ENCODE measurements at places on chromosomes 12 and 14.

DNA sequence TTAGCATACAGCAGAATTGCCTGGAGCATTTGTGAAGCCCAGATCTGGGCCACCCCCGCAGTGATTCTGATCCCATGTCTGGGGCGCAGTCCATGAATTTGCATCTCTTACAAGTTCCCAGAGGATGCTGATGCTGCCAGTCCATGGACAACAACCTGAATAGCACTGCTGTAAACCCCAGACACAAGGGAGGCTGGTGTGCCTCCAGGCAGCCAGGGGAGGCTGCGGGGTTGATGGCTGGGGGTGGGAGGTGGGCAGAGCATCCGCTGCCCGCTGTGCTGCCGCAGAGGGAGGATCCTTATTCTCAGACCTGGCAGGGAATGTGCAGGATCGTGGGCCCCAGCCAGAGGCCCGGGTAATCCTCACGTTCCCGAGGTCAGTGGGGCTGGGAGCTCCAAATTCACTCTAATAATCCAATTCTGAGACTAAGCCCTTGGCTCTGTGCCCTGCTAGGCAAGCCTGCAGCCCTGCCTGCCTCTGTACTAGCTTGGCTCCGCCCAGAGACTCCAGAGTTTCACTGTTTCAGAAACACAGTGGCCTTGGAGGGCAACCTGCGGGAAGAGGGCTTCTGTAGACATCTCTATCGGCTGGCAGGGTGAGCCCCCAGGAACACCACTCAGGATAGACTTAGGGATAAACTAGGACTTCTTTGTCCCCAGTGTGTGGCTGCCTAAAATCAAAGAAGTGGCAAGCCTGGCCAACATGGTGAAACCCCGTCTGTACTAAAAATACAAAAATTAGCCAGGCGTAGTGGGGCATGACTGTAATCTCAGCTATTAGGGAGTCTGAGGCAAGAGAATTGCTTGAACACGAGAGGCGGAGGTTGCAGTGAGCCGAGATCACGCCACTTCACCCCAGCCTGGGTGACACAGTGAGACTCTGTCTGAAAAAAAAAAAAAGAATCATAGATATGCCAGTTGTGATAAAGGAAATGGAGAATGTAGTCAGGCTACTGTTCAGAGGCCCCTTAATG lies 17.8 kb upstream of the MLEC start:
- no peak for DNase-seq

DNA sequence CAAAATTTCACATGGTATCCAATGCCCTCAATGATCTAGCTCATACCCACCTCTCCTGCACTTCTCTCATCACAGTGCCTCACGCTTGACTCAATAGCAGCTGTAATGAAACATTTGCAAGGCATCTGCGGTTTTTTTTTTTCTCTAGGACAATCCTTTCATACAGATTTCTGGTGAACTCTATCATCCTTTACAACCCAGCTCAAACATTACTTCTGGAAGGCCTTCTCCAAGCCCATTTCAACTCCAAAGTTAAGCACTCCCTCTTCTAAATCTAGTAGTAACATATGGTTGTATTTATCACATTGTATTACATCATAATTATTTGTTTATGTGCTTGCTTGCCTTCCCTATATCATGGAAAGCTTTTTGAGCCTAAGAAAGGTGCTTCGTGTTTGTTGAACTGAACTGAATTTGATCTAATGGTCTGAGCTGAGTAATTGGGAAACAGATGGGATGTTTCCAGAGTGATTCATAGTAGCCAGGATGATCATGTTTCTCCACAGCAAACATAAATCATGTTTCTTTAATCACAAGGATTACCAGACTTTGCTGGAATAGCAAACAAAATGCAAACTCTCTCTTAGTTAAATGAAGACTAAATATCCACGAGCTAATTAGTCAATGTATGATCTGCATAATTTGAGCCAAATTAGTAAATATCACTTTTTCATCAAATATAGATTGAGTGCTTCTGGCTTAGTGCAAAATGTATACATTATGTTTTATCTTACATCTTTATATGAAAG lies 14.3 kb downstream of the CFL2 start:
- DNase-seq = no peak

GRCh38 chr12:94889445-94890210 lies 113.9 kb downstream of the NDUFA12 start:
- DNase-seq = no peak

DNA sequence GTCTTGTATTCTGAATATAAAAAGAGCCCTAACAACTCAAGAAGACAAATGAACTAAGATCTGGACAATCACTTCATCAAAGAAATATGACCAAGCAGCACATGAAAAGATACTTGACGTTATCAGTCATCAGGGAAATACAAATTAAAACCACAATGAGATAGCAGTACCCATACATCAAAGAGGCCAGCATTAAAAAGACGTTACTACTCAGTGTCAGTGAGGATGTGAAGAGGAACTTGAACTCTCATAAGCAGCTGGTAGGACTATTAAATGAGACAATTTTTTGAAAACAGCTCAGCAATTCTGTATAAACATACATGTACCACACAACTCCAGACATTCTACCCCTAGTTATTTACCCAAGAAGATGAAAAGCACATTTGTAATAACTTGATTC lies 55.9 kb downstream of the FERMT2 start:
- no peak for DNase-seq

DNA sequence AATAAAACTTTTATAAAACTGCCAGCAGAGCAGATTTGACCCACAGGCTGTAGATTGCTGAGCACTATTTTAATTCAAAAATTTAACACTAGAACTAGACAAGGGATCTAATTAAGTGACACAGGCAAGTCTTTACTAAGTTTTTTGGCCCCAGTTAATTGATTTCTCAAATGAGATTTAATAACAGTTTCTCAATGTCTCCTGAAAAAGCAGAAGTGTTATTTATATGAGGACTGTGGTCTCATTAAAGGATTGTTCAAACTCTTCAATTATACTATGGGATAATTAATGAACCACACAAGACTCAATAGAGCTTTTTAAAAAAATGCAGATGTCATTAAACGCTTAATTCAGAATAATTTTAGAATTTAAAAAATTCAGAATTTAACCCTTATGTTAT lies 1.9 kb downstream of the HEATR5A start:
- DNase-seq = no peak

DNA sequence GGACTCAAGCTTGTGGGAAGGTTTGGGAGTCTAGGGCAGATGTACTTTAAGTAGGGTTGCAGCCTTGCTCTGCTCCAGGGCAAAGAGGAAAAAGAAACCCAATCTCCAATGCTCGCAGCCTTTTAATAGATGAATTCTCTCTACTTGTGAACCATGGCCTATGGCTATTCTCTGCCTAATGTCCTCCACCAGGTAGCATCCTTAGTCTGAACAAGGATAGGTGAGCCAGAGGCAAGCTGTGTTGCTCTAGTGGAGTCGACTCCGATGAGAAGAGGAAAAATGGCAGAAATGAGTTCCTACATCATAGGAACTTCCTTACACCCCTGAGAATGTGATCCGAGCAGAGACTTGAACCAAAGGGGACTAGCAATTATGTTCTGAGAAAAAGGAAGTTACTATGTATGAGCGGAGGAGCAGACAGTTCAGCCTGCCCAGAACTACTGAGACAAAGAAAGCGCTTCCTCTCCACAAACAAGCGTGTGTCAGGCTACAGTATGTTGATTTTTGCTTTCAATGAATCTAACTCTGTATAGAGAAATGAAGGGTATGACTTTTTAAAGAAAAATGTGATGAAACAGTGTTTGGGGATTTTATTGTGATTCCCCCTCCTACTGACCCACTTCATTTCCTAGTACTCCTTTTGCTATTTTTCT lies 153.6 kb upstream of the ARID2 start:
- no peak for DNase-seq

- no peak for DNase-seq
Observed at GRCh38 chr14:97027256-97027999, 230.2 kb downstream of the VRK1 start.
